Stimulated activated CD8-positive, alpha-beta memory T cell treated with anti-CD3 and anti-CD28 coated beads, Interleukin-15, amount 100 ng/mL, for 24 hours (primary cell): ENCODE measurements at places on chromosomes 2 and 18.

GRCh38 chr2:186575302-186575701 is 14.6 kb upstream of the ITGAV start:
- DNase-seq = no peak

- no peak for DNase-seq
These were observed 316.2 kb downstream of the EPHA4 start for GRCh38 chr2:221255862-221256261.

- DNase-seq = no peak
These were observed 28.6 kb downstream of the BOD1L2 start for GRCh38 chr18:57175532-57175931.

DNA sequence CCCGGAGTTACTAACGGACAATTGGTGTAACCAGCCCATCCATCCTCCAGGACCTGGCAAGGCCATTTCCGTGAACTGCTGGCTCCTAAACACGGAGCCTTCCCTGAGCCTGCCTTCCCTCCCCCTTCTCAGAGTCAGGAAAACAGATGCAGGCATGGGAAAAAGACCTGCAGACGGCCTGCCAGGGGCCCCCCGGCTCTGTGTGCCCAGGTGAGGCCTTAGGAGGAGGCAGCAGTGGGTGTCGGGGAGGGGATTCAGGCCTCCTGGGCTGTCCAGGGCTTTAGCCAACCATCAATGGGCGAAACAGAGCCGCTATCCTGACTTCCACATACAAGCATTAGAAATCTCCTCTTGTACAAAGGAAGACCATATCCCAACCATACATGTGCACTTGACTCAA is 68.3 kb upstream of the BOD1L2 start:
- DNase-seq = no peak

DNA sequence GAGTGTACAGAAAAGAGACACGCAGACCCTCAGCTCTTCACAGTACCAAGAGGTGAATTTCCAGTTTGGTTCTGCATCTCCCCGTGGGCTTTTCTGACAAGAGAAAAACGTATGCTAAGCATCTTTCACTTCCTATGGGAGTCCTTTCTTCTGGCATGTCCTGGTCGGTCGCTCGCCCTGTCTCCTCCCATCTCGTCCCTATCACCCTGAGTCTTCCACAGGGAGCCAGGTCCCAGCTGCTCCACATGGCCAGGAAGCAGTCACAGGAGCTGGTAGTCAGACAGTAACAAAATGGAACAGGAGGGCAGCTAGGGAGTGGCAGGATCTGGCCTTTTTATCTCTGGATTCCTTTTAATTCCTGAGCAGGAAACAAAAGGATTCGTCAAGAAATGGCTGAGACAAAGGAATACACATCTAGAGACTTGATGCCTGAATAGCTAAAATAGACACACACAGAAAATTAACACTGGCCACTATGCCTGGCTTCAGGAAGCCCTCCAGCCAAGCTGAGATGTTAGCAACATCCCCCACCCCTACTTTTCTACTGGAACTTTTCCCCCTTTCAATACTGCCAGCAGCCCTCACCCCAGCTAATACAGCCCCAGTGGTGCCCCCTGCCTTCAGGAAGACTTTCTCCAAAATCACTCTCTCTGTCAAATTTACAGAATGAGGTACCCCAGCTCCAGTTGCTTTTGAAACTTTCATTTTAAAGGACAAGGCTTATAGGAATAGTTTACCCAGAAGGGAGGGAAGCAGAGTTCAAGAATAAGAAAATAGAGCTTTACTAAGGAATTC is 136.1 kb downstream of the DNER start:
- no peak for DNase-seq

GRCh38 chr2:216885117-216885553 is 25.3 kb upstream of the TNP1 start:
- DNase-seq = no peak

- no peak for DNase-seq
These were observed 858.5 kb upstream of the PIK3C3 start for GRCh38 chr18:41096504-41096903.

- DNase-seq = no peak
These were observed 5.7 kb downstream of the FAM237A start for GRCh38 chr2:206647985-206648384.

- no peak for DNase-seq
These were observed 44.0 kb upstream of the HPCAL1 start for GRCh38 chr2:10258726-10259125.

GRCh38 chr2:810397-810796 is 133.2 kb upstream of the TMEM18 start:
- no peak for DNase-seq

GRCh38 chr2:46010925-46011490 is 286.2 kb upstream of the EPAS1 start:
- no peak for DNase-seq

DNA sequence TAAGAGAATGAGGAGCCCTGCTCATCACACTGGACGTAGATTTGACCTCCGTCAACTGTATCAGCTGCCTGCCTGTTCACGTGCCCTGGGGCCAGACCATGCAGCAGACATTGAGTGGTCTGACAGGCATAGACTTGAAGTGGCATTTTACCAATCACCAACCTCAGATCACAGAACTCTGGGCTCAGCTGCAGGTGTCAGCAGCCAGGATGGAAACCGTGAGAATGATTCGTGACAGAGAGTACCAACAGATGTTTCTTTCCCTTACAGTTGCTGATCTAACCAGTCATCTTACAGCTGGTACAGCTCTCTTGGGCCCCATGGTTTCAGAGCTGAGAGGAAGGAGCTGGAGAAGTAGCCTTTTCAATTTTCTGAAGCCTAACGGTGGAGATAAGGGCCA is 148.9 kb downstream of the EN1 start:
- DNase-seq = no peak

GRCh38 chr2:197072533-197072932 is 146.0 kb upstream of the PGAP1 start:
- DNase-seq = no peak

GRCh38 chr2:216683846-216684245 is 11.5 kb downstream of the IGFBP5 start:
- DNase-seq = no peak

DNA sequence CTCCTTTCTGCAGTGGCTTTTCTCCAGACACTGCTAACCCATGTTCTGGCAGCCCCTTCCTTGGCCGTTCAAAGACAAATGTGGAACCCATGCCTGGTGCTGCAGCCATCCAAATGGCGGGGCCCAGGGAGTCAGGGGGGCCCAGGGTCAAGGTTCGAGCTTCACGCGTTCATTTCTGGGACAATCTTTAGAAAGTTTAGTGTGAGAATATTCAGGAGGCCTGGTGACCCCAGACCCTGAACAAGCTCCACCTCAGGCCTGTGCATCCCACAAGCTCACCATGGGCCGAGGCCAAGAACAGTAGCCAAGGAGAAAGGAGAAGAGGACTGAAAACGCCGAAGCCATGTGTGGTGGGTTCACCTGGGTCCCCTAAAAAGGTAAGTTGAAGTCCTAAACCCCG is 54.4 kb downstream of the ANKMY1 start:
- no peak for DNase-seq

GRCh38 chr2:68127358-68128242 is 30.1 kb upstream of the PNO1 start:
- DNase-seq = no peak

DNA sequence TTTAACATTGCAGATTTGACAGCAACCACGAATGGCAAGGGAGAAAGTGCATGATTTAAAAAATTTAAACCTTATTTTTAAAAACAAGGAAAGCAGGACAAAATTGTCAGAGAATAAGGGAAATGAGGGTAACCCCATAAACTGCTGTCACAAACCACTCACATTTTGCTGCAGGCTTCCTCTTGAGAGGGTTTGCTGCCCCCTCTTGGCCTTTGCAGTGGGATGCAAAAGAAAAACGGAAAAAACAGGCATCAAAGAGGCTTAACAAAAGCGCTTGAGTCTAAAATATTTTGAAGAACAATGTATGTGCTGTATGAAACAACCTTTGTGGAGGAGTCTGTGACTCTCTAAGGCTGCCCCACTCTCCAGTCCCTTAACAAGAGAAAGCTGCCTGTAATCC is 91.6 kb downstream of the TMX3 start:
- no peak for DNase-seq

DNA sequence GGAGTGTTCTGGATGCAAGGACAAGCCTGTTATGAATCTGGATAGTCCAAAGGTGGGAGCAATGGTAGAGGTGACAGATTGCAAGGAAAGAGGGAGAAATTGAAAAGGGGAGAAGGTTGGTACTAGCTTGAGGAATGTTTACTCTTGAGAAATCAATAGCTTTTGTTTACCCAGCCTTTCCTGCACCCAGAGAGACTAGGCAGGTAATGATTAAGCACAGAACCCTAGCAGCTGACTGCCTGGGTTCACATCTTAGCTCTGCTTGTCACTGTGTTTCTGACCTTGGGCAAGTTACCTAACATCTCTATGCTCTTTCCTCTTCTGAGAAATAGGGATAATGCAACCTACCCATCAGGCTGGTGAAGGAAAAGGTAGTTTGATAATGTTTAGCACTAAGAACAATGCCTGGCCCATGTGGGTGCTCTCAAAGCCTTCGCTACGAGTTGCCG is 178.6 kb downstream of the MGAT5 start:
- DNase-seq = no peak

DNA sequence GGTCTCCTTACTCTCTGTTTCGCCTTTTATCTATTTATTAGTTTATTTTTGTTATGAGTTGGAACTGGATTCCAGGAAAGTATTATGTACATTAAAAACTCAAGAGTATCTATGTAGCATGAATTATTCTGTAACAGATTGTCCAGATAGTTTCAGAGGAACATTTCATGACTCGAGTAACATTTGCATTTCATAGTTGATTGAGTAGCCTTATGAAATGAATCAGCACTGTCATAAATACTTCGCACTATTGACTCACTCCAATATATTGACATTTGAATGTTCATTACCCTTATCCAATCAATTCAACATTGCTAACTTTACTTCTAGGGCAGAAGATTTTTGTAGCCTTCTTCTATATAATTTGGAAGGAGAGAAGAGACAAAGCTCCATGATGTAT is 11.3 kb upstream of the VRK2 start:
- DNase-seq = no peak

GRCh38 chr2:205427112-205427511 is 255.2 kb upstream of the NRP2 start:
- no peak for DNase-seq

- DNase-seq = no peak
These were observed 59.4 kb downstream of the OSR1 start for GRCh38 chr2:19299032-19299431.

DNA sequence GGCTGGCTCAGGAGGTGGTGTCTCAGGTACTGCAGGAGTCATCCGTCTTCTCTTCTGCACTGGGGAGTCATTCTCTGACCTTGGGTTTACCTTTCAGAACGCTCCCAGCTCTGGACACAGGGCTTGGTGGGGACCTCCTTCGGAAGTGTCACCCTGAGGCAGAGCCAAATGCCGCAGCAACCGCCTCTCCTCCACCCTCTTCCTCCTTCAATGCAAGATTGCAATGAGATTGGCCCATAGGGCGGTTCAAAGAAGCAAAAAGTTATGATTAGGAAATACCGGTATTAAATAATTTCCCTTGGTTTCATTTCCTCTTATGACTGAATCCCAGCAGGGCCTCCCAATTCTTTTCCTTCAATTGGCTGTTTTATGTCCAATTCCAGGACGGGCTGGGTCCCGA is 178.8 kb downstream of the ACKR3 start:
- no peak for DNase-seq

- DNase-seq = no peak
These were observed 140.3 kb downstream of the ARL6IP6 start for GRCh38 chr2:152858594-152859265.

DNA sequence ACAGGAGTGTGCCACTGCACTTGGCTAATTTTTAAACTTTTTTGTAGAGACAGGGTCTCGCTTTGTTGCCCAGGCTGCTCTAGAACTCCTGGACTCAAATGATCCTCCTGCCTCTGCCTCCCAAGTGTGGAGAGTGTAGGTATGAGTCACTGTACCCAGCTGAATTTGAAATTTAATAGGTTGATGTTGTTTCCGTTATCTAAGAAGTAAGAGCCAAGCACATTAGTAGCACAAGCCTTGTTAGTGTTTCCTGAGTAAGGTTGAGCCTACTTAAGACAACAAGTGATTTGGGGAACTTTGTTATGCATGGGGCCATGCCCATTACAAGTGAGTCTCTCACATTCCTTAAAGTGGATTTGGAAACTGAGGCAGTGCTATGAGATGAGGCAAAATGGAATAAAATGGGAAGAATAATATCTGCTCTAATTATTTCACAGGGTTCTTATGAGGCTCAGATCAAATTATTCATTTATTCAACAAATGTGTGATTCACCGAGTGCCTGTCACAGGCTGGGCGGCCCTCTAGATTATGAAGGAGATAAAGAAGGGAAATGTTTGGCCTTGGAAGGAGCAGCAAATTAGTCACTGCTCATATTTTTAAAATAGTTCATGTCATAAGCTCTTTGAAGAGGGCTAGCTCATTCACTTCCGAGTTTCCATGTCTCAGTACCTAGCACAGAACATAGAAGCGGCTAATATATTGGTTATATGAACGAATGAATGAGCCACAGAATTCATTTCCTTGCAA is 217.2 kb downstream of the LDLRAD4 start:
- no peak for DNase-seq

- no peak for DNase-seq
These were observed 150.1 kb upstream of the DLGAP1 start for GRCh38 chr18:4605212-4605611.

- no peak for DNase-seq
These were observed 195.5 kb downstream of the ANKRD30B start for GRCh38 chr18:14943486-14943885.

DNA sequence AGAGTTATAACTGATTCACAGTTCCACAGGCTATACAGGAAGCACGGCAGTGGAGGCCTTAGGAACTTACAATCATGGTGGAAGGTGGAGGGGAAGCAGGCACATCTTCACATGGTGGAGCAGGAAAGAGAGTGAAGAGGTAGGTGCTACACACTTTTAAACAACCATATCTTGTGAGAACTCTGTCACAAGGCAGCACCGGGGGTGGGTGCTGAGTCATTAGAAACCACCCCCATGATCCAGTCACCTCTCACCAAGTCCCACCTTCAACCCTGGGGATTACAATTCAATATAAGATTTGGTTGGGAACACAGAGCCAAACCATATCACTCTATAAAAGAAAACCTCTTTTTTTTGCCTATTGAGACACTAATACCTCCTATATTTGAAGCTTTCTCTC is 1108.5 kb upstream of the CDH2 start:
- DNase-seq = no peak

GRCh38 chr2:99555404-99555803 is 65.6 kb upstream of the REV1 start:
- DNase-seq = no peak
